DMS153 (cell line): ENCODE measurements at places on chromosomes 7 and 10.

DNA sequence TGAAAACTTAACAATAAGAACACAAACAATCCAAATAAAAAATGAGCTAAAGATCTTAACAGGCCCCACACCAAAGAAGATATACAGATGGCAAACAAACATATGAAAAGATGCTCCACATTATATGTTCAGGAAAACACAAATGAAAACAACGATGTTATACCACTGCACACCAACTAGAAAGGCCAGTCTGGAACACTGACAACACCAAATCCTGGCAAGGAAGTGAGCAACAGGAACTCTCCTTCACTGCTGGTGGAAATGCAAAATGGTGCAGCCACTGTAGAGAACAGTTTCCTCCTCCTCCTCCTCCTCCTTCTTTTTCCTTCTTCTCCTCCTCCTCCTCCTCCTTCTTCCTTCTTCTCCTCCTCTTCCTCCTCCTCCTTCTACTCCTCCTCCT, 12.2 kb upstream of the NCAPG2 start:
- no peak for DNase-seq

DNA sequence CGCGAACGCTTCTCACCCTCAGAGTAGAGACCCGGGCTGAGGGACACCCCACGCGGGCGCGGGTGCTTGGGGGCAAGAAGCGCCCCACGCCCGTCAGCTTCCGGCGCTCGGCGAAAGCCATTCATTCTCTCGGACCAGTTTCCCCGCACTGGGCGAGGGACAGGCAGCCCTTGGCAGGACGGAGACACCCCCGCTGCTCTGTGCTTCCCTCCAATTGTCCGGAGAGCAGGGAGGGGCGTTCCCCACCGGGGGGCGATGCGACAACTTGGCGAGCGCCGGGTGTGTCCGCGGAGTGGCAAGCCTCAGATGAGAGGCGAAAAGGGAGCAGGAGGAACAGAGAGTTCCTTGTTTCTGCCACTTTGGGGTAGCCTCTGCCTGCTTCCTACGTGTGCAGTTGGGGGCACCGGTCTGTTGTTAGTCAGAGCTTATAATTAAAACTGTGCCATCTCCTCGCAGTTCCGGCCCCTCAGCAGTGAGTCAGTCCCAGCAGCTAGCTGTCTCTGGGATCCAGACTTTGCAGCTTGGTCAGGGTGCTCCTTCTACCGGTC, 1.7 kb downstream of the GPR158 start:
- DNase-seq, result no peak

DNA sequence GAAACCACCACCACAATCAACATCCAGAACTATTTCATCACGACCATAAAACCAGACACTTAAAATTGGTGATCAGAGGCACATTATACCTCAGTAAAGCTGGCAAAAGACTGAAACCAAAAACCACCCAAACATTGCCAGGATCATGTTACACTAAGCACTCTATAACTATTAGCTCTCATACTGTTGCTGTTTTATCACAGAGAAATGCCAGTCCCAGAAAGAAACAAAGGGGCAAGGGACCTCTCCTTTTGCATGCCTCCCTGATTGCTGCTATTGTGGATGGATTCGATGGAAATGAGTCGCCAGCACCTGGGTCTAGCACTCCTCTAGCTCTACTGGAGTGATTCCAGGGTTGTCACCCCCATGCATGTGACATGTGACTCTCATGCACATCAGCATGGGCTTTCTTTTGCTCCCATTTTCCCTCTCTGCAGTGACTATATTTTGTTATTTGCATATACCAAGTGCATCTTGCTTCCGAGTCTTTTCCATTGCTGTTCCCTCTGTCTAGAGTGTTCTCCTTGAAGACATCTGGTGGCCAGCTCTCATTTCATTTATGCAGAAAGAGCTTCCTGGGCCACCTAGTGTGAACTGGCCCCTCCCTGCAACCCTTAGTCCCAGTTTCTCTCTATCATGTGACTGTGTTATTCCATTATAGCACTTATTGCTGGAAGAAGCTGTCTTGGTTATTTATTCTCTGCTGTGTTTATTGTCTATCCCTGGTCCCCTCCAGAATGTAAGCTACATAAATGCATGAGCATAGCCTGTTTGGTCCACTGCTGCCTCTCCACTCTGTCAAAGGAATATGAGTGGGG, 300.6 kb downstream of the PLXNA4 start:
- DNase-seq, result peak; percentile 63

DNA sequence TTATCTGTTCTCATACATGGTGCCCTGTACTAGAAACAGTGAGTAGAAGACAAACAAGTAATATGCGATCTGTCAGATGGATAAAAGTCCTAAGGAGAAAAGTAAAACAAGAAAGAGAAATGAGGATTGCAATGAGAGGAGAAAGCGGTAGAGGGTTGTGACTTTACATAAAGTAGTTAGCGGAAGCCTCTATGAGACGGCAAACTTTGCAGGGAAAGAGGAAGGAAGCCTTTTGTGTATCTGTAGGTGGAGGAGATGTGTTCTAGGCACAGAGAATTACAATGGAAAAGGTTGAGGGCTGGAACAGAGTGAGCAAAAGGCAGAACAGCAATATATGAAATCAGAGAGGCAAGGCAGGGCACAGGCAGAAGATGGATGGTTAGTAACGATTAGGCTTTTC, 150.4 kb upstream of the SEMA3E start:
- no peak for DNase-seq

GRCh38 chr10:102113956-102114857, 6.0 kb downstream of the LDB1 start:
- no peak for DNase-seq

DNA sequence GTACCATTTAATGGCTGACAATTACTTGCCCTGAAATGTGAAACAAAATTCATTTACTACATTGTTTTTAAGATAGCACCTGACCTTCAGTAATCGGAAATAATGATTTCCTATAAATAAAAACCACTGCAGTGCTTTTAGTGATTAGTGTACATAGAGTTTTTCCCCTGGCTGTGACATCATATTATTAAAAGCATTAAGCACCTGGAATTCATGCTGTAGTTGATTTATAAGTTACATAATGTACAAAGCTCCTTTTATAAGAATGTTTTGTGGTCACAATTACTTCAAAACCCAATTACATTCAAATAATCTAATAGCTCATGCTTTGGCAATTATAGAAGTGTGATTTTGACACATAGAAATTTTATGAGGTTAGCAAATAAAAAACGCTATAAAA, 44.3 kb upstream of the EIF4H start:
- no peak for DNase-seq

DNA sequence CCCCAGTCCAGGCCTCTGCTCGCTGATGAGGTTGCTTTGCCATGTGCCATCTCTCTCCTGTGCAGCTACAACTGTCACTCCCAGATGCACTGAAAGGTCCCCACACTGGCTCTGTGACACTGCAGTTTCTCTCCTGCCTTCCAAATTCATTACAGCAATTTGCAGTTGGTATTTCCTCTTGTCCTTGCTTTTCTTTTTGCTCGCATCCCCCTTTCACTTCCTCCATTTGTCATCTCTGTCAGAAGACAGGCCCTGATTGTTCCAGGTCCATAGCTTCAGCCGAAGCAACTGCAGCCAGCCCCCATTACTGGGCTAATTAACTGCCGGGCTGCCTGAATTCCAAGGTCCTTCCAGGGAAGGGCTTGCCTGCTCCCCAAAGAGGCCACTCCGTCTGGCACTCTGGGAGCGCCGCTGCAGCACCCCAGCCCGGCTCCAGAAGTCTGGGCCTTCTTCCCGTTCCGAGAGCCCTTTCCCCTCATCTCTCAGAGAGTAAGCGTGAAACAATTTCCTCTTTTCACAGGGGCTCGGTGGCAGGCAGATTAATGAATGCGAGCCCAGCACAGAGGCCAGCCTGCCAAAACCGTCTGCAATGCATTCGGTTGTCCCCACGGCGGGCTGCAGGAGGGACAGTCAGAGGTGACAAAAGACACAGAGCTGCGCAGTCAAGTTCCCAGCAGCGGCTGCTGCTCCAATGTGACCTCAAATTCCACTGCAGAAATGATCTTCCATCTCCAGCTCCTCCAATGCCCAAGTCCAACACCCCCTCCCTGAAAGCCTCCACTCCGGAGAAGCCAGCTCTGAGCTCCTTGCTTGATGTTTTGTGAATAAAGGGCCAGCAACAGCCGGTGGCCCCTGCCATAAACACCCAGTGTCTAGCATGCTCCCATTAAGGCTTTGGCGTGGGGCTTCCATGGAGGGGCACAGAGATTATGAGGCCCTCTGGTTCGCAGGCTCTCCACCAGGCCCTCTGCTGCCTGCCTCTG, 279.4 kb upstream of the HABP2 start:
- no peak for DNase-seq

DNA sequence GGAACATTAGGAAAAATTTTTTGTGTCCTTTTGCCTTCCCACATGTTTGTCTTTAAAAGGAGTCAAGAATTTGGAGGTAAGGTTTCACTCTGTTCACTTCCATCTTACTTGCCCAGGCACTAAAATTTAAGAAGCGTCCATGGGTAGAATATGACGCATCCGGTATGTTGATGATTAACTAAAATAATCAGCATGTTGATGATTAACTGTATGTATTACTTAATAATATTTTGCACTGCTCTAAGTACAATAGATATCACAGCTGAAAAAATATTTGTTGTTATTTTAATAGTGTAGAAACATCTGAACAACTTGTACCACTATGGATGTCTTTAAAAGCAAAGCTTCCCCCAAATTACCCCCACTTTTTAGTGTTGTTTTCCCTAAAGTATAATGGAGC, 11.5 kb downstream of the ANKRD22 start:
- no peak for DNase-seq

DNA sequence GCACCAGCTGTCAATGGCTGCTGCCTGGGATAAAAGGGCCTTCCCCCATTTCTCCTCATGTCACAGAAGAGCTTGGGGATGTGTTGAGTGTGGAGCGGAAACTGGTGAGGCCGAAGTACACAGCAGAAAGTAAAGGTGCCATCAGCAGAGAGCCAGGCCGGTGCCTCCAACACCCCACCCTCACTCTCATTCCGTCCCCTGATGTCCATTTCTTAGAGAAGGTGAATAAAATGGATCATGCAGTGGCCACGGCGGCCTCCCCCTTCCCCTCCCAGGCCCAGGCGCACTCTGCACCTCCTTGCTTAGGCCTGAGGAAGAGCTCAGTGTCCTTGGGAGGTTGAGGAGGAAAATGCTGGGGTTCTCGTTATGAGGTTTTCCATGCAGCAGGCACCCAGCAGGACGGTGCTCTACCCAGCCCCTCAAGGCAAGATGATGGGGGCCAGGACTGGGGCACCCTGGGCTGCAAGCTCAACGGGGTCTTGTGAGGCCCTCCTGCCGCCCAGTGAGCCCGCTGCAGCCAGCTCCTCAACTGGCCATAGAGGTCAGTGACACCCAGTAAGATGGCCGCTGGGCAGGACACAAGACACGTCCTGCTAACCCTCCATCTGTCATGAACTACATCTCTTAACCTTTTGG, 163.9 kb downstream of the ADARB2 start:
- no peak for DNase-seq

GRCh38 chr7:142063551-142064442, 47.7 kb upstream of the MGAM2 start:
- DNase-seq, result no peak

DNA sequence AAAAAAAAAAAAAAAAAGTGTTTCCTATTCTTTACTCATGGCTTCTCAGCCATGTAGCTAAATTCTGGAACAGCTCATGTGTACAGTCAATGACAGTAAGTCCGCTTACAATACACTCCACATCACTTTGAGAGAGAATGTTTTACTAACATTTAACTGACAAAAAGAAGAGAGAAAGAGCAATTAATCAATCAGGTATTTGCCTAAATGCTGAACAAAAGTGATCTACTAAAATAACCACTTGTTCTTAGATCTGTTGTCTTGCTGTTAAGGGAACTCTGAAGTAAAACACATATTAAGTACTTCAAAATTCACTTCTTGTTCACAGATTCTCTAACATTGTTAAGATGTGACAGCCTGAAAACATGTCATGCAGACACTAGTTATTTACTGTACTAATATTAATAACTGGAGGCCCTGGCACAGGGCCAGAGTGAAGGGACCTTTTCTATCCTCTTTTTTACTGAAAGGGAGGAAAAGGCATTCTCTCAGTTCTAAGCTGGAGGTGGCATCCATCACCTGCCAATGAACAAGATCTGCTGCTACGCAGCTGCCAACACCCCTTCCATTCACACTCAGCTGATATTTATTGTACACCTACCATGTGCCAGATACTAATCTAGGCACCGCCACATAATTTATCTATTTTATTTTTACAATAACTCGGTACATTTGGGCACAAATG, 72.6 kb downstream of the AHR start:
- no peak for DNase-seq

GRCh38 chr7:18511351-18512140, 16.0 kb downstream of the HDAC9 start:
- no peak for DNase-seq

DNA sequence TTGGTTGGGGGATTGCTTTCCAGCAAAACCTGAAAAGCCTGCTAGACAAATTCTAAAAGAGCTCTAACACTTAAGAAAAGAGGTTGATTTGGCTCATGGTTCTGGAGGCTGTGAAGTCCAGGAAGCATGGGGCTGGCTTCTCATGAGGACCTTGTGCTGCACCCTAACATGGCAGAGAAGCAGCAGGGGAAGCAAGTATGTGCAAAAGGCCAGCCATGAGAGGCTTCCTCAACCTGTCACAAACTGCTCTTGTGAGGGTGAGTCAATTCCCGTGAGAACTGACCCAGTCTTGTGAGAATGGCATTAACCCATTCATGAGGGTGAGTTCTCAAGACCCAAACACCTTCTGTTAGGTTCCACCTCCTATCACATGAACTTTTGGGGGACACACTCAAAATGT, 54.3 kb upstream of the IGFBP3 start:
- no peak for DNase-seq

- peak; percentile 59 for DNase-seq
These were observed 68.9 kb downstream of the DYNC1I1 start for GRCh38 chr7:95840953-95841950.

GRCh38 chr10:93150289-93150688, 76.6 kb downstream of the CYP26A1 start:
- no peak for DNase-seq

GRCh38 chr7:137989094-137989493, 12.8 kb downstream of the CREB3L2 start:
- no peak for DNase-seq

DNA sequence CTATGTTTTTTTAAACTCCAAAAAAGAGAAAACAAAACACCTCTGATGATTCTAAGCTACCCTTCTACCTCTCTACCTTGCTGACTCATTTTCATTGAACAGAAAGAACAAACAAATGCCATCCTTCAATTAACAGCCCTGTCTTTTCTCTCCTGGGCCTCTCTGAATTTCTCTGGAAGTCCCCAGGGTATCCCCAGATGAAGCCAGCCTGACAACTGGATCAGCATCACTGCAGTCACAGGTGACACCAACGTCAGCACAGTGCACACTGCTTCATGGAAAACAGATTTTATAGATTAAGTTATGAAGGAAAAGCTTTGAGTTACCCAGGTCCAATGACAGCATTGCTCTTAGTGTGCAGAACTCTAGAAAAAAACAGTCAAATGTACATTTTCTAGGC, 5.7 kb downstream of the HUS1 start:
- no peak for DNase-seq
